Fibroblast of pulmonary artery (primary cell): ENCODE measurements at places on chromosomes 13 and 19.

- no peak for DNase-seq
These were observed 36.9 kb downstream of the PABPC3 start for GRCh38 chr13:25132751-25133390.

DNA sequence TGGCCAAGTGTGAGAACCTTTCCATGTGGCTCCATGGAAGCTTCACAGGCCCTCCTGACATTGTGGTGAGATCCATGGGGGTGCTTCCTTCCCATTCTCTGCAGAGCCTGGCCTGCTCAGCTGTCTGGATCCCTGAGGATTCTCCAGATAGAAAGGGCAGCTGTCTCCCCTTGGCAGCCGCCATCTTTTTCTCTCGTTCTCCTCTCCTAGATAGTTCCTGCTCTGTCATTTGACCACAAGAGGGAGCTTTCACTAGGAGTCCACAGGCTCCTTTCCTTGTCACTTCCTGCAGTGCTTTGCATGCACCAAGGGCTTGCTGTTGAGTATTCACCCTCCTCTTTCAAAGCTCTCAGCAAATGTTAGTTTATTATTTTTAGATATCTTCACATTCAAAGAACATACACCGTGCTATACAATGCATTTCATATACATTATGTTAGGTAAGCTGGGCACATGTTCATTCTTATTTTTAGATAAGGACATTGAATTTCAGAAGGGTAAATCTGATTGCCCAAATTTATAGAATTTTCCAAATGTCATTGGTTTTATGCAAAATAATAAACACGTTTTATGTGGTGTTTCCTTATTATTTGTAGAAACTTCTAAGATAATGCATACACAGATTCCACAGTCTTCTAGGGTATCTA, 133.2 kb downstream of the FRY start:
- peak; percentile 82 for DNase-seq

DNA sequence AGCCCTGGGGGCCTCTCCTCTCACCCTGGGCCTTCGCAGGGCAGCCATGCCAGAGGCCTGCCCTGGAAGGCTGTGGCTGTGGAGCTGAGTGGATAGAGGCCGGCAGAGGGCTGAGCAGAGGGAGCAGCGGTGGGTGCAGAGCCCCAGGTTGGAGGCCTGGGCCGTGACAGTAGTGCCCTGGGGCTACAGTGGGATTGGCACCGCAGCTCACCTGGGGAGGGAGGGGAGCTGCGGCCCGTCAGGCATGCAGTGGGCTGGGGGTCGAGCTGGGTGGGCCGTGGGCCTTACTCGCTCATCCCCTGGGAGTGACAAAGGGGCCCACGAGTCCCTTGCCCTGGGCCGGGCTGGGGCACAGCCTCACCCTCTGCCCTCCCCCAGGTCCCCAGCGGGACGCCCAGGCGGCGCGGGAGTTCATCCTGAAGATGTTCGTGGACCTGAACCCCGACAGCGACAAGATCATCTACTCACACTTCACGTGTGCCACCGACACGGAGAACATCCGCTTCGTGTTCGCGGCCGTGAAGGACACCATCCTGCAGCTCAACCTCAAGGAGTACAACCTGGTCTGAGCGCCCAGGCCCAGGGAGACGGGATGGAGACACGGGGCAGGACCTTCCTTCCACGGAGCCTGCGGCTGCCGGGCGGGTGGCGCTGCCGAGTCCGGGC, 15.1 kb upstream of the GNA15 start:
- DNase-seq, result no peak

DNA sequence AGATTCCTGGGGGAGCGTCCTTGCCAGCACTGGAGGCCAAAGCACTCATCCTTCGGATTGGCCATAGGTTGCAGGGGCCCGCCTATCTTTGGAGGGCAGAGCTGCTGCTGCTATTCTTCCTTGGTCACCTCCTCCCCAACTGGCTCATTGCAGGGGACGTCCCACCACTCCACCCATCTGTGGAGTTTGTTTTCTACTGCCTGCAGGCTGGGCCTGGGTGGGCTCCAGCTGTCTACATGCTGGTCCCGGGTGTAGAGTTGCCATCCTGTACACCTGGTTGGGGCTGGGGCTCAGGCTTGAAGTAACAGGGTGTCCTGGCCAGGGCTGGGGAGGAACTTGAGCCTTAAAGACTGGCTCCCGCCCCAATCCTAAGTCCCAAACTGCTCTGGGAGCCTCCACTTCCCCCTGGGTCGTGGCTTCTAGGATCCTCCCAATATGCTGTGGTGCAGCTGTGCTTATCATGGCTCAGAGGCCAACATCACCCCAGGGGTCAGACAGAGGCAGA, 2.1 kb downstream of the RNF225 start:
- no peak for DNase-seq

DNA sequence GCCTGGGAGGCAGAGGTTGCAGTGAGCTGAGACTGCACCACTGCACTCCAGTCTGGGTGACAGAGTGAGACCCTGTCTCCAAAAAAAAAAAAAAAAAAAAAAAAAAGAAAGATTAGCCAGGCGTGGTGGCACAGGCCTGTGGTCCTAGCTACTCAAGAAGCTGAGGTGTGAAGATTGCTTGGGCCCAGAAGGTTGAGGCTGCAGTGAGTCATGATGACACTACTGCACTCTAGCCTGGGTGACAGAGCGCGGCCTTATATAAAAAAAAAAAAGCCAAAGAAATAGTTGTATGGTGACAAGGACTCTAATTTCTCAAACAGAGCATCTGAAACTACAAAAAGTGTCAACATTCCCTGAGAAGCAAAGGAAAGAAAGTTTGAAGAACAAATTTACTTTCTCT, 3.4 kb downstream of the PBX4 start:
- DNase-seq, result no peak

- peak; percentile 25 for DNase-seq
These were observed 56.5 kb downstream of the HSPH1 start for GRCh38 chr13:31105020-31105795.

GRCh38 chr19:10120538-10121189, 965 bp upstream of the EIF3G start:
- peak; percentile 88 for DNase-seq

GRCh38 chr19:46372901-46373490, 26.1 kb downstream of the PPP5C start:
- peak; percentile 66 for DNase-seq

DNA sequence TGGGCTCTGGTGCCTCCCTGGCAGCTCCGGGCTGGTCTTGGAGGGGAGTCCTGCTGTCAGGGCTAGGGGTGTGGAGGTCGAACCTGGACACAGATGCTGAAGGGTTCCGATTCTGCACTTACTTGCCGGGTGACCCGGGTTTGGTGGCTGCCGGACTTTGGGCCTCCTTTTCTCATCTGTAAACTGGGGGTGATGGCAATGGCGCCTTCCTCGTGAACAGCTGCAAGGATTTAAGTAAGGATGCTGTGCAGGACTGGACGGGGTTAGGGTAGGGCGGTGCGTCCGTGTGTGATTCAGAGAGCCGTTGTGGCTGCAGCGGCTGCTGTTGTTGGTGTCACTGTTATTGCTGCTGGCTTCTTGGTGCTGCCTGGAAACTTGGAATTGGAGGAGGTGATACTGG, 2.4 kb downstream of the HPN start:
- DNase-seq, result no peak

- DNase-seq, result peak; percentile 53
These were observed 11.7 kb downstream of the PLIN4 start for GRCh38 chr19:4506449-4507149.

GRCh38 chr13:53775807-53776206, 747.2 kb downstream of the OLFM4 start:
- DNase-seq, result no peak

DNA sequence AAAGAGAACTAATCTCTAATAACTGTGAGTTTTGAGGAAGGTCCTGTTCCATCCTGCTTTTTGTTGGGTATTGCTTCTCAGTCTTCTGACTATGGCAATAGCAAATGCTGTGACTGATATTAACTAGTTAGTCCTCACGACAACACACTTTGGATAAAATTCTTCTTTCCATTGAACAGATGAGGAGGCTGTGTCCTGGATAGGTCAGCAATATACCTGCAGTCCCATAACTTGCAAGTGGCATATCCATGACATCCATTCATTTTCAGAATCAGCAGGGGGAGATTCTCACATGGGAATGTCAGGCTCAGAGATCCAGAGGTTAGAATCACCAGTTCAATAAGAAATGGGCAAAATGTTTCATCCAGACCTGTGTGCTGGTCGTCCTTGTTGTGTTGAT, 7.4 kb downstream of the ZNF554 start:
- no peak for DNase-seq

- no peak for DNase-seq
These were observed at the start of gene GIPR for GRCh38 chr19:45667620-45668341. TSS of gene GIPR (plus strand) at chr19:45668221. CDS start at chr19:45669521, 1,300 bp downstream.

GRCh38 chr19:51593969-51594773, 23.1 kb downstream of the ZNF175 start:
- peak; percentile 98 for DNase-seq

DNA sequence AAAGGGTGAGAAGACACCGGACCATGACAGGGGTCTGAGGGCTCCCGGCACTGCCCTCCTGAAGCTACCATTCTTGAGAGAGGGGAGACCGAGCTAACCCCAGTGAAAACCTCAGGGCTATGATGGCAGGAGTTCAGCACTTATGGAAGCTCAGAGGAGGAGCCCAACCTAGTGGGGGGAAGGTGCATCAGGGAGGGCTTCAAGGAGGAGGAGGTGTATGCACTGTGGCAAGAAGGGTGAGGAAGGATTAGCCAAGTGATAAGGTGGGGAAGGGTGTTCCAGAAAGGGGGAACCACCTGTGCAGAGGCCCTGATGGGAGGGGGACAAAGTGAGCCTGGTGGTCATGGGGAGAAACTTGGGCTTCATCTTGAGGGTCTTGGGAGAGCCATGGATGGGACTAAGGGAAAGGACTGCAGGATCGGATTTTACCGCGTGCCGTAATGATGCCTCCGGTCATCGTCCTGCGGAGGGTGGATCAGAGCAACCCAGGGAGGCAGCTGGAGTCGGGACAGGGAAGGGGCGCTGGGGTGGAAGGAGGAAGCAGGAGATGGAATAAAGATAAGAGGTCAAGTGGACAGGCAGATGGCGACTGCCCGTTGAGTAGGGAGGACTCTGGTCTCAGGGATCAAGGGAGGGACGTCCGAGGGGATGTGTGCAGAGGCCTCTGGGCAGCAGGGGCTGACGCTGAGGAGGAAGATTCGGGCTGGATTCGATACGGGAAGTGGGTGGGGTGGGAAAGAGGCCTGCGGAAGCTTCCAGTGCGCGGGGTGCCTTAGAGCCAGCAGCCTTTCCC, 13.3 kb upstream of the PSMD8 start:
- no peak for DNase-seq

DNA sequence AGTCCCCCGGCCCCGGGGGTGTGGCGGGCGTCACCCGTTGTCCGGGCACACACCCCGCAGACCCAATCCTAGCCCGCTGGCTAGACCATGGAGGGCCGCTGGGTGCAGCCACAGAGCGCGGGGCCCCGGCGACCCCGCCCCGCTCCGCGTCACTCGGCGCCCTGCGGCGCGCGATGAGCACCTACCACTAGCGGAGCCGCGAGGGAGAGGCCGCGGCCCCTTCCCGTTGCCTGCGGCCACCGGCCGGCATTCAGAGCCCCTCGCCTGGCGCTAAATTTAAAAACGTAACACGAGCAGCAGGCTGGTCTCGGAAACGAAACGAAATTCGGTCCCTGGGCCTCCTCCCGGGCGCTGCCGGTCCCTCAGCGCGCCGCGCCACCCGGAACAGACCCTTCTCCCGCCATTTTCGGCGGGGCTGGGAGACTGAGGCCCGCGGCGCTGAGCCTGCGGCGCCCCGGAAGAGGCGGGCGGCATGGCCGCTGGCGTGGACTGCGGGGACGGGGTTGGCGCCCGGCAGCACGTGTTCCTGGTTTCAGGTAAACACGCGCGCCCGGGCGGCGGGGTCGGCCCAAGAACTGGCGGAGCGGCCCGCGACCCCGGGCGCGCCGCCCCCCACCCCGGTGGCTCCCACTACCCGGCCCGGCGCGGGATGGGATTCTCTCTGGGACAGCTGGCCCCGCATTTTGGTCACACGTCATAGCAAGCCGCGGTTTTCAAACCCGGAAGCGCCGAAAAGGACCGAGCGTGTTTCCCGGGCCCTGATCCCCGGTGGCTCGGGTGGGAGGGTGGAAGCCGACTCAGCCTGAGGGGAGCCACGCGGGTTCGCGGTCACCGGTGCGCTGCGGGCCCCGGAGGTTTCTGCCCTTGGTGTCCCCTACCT, at the start of gene RNASEH2B:
RNASEH2B (plus strand) TSS at position 187 of the 880 bp plus-strand sequence; CDS start at position 473, 286 bp downstream.
- peak; percentile 62 for DNase-seq

- no peak for DNase-seq
These were observed 12.0 kb upstream of the TNFSF11 start for GRCh38 chr13:42561752-42562467.

DNA sequence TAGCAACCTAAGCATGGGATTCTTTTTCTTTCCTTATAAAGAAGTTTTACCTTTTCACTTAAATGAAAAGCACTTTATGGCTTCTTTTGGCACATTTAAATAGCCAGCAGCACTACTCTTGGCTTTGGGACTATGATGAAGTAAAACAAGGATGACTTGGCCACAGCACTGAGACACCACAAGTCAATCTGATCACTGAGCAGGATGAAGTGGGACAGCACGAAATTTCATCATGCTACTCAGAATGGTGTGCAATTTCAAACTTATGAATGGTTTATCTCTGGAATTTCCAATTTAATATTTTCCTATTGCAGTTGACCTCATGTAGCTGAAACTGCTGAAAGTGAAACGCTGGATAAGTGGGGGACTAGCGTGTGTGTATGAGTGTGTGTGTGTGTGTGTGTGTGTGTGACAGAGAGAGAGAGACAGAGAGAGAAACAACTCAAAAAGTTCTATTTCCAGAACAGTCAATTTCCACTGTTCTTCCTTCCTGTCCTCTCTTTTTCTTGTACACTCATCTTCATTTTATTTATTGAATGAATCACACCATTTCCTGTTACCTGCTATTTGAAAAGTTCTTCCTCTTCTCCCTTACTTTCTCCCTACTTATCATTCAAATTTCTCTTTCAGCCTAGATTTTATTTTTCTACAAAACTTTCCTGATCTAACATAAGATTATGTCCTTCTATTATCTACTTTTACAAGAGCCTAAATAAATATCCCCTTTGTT, 414.2 kb upstream of the MIR17HG start:
- DNase-seq, result peak; percentile 1

GRCh38 chr19:40663695-40664692, 26.5 kb downstream of the NUMBL start:
- DNase-seq, result no peak

- no peak for DNase-seq
These were observed 9.5 kb downstream of the GPR32 start for GRCh38 chr19:50779504-50780457.

GRCh38 chr19:5309438-5310204, 31.0 kb downstream of the PTPRS start:
- DNase-seq, result peak; percentile 6

DNA sequence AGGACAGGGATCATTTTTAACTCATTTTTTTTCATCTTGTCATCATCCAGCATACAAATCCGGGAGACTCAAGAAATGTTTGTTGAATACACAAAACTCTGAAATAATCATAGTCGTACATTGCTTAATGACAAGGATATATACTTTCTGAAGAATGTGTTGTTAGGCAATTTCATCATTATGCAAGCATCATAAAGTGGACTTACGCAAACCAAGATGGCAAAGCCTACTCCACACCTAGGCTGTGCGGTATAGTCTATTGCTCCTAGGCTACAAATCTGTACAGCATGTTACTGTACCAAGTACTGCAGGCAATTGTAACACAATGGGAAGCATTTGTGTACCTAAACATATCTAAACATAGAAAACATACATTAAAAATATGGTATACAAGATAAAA, 264.1 kb downstream of the TSHZ3 start:
- no peak for DNase-seq
